Nasal cavity respiratory epithelium epithelial cell of viscerocranial mucosa (primary cell): ENCODE measurements at places on chromosomes 7 and 10. TPM values are rescaled to one million over a fixed set of nuclear protein-coding genes. Genes with fewer than 3 reads are reported as not detected.

Gene ACBD7
- under 0.01 and 0.07 TPM in 2 replicates for total RNA-seq

Gene FIGNL1
- 31.0 and 31.8 TPM in 2 replicates for total RNA-seq

Gene RAB19
- 0.50 TPM in 1 of 2 replicates, not detected in the other for total RNA-seq

Gene LEP
- under 0.01 and 0.28 TPM in 2 replicates for total RNA-seq

Gene CUBN
- under 0.01 and 0.71 TPM in 2 replicates for total RNA-seq

Gene VIPR2
- not detected in 2 replicates for total RNA-seq

Gene GIMAP4
- total RNA-seq: not detected in 2 replicates

Gene HECW1
- not detected in 2 replicates for total RNA-seq

Gene SMO
- total RNA-seq: 3.1 and 16.1 TPM in 2 replicates

Gene SPDYE6
- total RNA-seq: not detected in 2 replicates

Gene METTL27
- total RNA-seq: 3.1 and 4.4 TPM in 2 replicates

Gene SYNPO2L
- total RNA-seq: not detected in 2 replicates

Gene ACBD5
- 28.7 and 29.0 TPM in 2 replicates for total RNA-seq

Gene PNLIPRP1
- not detected in 2 replicates for total RNA-seq

Gene DHX32
- 42.0 and 61.2 TPM in 2 replicates for total RNA-seq

Gene IDI2
- total RNA-seq: not detected in 2 replicates

Gene MYL10
- total RNA-seq: not detected in 2 replicates

Gene KIF11
- 1.4 and 1.7 TPM in 2 replicates for total RNA-seq

Gene BICC1
- 0.68 and 3.8 TPM in 2 replicates for total RNA-seq

Gene MYL7
- 0.34 and 0.43 TPM in 2 replicates for total RNA-seq

Gene ELOVL3
- under 0.01 and 0.36 TPM in 2 replicates for total RNA-seq

Gene KLF14
- total RNA-seq: 0.07 TPM in 1 of 2 replicates, not detected in the other

Gene SLC13A1
- total RNA-seq: not detected in 2 replicates

Gene TET1
- under 0.01 and 1.4 TPM in 2 replicates for total RNA-seq

Gene AGR2
- 11.5 and 139 TPM in 2 replicates for total RNA-seq

Gene PLEKHS1
- total RNA-seq: 0.28 TPM in 1 of 2 replicates, not detected in the other

Gene C10orf62
- not detected in 2 replicates for total RNA-seq

Gene FKBP6
- not detected in 2 replicates for total RNA-seq

Gene ITIH5
- total RNA-seq: 0.07 TPM in 1 of 2 replicates, not detected in the other

Gene ATOH7
- total RNA-seq: not detected in 2 replicates

Gene WNT8B
- total RNA-seq: not detected in 2 replicates

Gene FGF8
- 0.68 TPM in 1 of 2 replicates, not detected in the other for total RNA-seq

Gene CUZD1
- total RNA-seq: 0.34 and 0.93 TPM in 2 replicates

Gene FOXP2
- total RNA-seq: 1.1 and 3.1 TPM in 2 replicates

Gene ADAMTS14
- total RNA-seq: 0.14 and 0.68 TPM in 2 replicates

Gene LHFPL3
- total RNA-seq: not detected in 2 replicates

Gene TLL2
- 0.34 and 17.7 TPM in 2 replicates for total RNA-seq

Gene PRKAR2B
- under 0.01 TPM in 1 of 2 replicates, not detected in the other for total RNA-seq

Gene STN1
- total RNA-seq: 49.3 and 60.5 TPM in 2 replicates

Gene SCART1
- total RNA-seq: 0.34 and 0.64 TPM in 2 replicates

Gene RPA3
- total RNA-seq: 10.3 and 16.1 TPM in 2 replicates

Gene HMX3
- 0.07 and 0.34 TPM in 2 replicates for total RNA-seq

Gene PRKCQ
- total RNA-seq: 4.1 and 4.8 TPM in 2 replicates

Gene UPK3BL2
- 2.4 and 72.2 TPM in 2 replicates for total RNA-seq

Gene SKIDA1
- under 0.01 and 0.07 TPM in 2 replicates for total RNA-seq

Gene IL15RA
- total RNA-seq: 0.68 and 3.6 TPM in 2 replicates

Gene CTBP2
- total RNA-seq: 110 and 190 TPM in 2 replicates

Gene UCMA
- not detected in 2 replicates for total RNA-seq
